ENCODE measurements at places on chromosomes 12 and 14.

- DNase-seq: no peak
Measured at GRCh38 chr12:74321381-74321780, 216.3 kb upstream of the ATXN7L3B start.

- no peak for DNase-seq
Measured at GRCh38 chr12:103956509-103957027, 9.1 kb upstream of the TDG start.

DNA sequence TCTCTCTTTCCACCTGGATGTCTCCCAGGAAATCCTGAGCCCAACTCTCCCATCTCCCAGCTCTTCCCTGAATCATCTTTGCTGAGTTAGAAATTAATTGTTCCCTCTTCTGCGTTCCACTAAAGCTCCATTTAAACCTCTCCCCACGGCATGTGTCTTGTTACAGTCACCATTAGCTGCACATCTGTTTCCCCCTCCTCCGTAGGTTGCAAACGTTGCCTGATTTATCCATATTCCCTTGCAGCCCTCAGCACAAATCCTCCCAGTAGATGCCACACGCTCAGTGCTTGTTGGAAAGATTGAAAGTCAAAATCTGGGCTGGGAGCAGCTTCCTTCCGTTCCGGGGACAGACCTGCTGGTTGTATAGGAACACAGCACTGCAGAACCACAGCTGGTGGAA is 90.4 kb downstream of the SLC24A4 start:
- no peak for DNase-seq

DNA sequence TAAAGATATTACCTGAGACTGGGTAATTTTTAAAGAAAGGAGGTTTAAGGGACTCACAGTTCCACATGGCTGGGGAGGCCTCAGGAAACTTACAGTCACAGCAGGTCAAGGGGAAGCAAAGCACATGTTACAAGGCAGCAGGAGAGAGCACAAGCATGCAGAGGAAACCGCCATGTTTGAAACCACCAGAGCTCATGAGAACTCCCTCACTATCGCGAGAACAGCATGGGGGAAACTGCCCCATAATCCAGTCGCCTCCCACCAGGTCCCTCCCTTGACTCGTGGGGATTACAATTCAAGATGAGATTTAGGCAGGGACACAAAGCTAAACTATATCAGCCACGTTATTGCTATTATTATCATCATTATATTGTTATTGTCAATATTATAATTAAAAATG is 138.7 kb downstream of the RIMBP2 start:
- DNase-seq: no peak

DNA sequence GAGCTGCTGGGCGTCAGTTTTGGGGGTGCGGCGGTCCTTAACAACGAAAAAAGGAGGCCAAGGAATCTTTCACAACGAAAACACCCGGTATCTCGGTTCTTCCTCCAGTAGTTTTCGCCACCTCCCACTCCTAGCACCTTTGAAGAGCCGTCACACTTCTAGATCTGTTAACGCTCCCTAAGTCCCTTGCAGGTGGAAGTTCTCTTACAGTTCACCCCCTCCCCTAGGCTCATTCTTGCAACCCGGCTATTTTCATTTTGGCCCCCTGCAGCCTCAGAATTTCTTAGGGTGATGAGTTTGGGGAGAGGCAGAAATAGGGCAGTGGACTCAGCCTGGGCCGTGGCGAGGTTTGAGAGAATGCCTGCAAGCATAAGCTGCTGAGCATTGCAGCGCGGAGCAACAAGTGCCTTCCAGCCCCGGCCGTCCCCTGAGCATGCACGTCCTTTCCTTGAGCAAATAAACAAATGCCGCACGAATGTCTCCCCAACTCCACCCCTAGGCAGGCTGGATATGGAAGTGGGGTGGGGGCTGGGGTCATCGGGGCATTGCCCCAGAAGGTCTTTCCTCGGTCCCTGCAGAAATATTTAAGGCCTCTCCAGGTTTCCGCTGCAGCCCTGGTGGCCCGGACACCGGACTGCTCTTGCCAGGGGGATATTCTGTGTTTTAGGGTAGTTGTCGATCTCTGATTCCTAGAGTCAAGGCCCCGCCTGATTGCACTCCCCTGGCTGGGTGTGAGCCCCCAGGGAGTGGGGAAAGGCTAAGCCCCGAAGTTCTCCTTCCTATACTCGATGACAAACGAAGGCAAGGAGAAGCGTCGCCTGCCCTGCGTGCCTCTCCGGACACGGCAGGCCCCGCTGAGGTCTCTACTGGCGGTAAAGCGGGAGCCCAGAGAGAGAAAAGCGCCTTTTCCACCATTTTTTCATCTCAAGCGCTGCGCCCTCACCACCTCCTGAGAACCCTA is 1.6 kb downstream of the RFX4 start:
- DNase-seq: no peak

DNA sequence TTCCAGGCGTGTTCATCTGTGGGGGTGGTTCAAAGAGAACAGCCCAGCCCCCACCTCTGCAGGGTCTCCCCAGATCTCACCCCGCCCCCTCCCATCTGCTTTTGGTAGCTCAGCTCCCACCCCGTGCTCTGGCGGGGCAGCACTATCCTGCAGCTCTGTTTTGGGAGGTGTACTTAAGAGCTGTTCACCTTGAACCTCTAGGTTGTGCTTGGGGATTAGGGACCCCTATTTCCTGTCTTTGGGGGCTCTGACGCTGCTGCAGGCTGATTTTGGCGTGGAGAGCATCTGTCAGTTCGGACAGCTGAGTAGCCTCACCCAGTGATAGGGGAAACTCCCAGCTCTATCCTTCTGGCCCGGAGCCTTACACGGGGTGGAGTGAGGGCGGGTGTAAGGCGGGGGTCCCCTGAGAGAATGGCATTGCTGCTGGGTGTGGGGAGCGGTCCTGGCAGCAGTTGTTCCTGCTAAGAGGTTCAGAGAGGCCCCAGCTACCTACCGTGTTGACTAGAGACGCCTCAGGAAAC is 765 bp downstream of the TMEM120B start:
- DNase-seq: no peak

DNA sequence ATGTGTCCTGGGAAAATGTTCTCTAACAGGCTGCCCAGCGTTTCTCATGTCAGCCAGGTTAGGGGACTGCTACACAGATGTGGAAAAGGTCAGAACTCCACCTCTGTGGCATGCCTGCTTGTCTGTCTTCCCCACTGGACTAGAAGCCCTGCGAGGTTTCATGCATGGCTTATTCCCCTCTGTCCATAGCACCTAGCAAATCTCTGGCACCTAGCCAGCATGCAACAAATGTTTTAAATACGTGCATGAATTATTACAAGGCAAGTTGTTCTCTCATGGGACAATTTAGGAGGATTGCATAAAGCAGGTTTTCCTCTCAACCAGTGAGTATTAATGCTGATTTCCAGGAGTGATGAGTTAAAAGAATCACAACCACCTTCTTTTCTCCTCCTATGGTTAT is 21.4 kb upstream of the KCNK13 start:
- DNase-seq: no peak

GRCh38 chr12:39722504-39722903 is 102.9 kb upstream of the ABCD2 start:
- no peak for DNase-seq

- no peak for DNase-seq
Measured at GRCh38 chr14:54446161-54446693, 5.1 kb upstream of the CNIH1 start.

GRCh38 chr12:11623382-11623781 is 26.1 kb upstream of the ETV6 start:
- DNase-seq: no peak

GRCh38 chr12:112595410-112595809 is 176.7 kb downstream of the PTPN11 start:
- DNase-seq: no peak

DNA sequence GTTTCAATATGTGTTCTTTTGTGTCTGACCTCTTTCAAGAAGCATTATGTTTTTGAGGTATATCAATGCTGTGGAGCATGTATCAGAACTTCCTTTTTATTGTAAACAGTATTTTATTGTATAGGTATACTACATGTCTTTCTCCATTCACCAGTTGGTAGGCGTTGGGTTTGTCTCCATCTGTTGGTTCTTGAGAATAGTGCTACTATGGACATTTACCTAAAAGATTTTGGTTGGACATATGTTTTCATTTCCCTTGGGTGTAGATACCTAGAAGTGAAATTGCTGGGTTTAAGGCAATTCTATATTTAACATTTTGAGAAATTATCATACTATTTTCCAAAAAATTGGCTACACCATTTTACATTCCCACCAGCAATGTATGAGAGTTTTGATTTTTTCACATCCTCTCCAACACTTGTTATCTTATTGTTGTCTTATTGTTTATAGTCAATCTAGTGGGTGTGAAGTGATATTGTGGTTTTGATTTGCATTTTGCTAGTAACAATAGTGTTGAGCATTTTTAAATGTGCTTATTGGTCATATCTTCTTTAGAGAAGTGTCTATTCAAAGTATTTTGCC is 409.2 kb downstream of the IPO8 start:
- peak; percentile 9 for DNase-seq

- no peak for DNase-seq
Measured at GRCh38 chr14:104393898-104394381, 185.6 kb upstream of the C14orf180 start.

- DNase-seq: no peak
Measured at GRCh38 chr12:2277492-2278155, 224.8 kb downstream of the CACNA1C start.

- no peak for DNase-seq
Measured at GRCh38 chr14:104557766-104558165, 21.8 kb upstream of the C14orf180 start.

DNA sequence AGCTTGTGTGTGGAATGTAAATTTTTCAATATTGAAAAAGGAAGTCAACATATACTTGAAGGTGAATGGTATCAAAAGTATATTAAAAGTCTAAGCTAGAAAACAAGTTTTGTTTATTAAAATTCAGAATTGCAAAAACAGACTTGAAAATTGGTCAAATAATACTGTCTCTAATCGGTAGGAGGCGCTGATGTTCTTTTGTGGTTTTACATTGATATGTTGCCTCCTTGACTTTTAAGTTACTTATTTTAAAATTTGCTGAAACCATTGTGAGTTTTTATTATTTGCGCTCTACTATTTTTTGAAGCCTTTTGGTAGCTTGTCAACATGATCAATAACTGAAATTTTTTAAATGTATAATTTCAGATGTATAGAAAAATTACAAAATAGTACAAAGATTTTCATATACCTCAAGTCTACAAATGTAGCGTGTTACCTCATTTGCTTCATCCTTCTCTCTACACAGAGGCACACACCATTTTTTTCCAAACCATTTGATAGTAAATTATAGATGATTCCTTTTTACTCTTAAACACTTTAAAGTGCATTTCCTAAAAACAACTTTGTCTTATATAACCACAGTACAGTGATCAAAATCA is 6.9 kb downstream of the RTRAF start:
- no peak for DNase-seq

DNA sequence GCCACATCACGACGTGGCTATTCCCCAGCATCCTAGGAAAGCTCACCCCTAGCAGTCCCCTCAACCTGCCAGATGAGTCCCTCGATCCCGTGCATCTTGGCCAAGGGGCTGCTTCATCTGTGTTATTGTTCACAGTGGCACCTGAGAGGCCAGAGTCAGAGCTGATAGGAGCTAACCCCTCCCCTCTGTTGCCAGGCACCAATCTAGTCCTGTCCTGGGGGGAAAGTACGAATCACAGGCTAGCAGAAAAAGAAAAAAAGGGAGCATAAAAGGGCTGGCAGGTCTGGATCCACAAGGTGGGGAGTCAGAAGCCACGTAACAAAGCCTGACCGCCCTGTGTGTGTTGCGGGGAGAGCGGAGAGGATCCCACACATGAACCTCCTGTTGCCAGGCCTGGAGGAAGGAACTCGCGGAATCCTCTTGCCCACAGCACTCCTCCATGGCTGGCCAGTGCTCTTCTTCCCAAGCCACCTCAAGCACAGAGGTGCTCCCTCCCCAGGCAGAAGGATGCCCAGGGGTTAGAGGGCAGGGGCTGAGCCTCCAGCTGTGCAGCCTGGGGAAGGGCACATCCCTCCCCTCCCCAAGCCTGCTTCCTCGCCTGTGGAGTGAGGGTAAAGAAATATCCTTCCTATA is 91.8 kb downstream of the ITPK1 start:
- DNase-seq: no peak

DNA sequence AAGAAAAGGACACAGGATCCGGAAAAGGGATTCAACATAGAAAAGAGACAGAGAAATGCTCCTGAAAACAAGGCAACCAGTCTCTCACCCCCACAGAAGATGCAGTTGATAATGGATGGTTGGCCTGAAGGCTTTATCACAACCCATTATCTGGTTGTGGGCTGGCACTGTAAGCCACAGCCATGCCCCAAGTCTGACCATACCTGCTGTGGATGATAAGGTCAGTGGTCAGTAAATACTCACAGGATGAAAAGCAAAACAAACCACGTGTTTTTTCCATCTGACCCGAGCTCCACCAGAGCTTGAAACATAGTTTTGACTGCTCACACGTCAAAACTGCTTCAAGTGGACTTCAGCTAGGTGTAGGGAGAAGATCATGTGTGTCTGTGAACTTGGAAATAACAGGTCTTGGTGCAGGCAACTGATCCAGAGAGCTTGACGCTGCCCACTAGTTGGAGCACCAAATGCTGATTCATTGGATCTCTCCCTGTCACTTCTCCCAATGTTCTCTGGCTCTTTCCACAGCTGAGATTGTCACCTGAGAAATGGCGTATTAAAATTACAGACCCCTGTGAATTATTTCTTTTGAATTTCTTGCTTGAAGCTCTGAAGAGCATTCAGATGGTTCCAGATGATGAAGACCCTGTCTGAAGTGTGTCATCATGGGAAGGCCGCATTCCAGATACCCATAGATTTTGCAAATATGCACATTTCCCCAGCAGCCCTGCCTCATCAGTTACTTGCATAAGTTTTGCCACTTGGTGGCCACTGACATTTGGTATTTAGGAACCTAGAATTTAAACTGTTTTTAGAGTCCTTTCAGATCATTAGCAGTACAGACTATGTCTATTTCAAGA is 8.5 kb downstream of the TMEM233 start:
- no peak for DNase-seq

DNA sequence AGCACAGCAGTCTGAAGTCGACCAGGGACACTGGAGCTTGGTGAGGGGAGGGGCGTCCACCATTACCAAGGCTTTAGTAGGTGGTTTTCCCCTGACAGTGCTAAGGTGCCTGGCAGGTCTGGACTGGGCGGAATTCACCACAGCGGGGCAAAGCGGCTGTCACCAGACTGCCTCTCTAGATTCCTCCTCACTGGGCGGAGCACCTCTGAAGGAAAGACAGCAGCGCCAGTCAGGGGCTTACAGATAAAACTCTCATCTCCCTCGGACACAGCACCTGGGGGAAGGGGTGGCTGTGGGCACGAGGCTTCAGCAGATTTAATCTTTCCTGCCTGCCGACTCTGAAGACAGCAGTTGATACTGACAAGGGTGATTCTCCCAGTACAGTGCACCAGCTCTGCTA is 39.1 kb downstream of the DDHD1 start:
- no peak for DNase-seq

GRCh38 chr12:32997471-32997870 is 100.9 kb upstream of the PKP2 start:
- DNase-seq: no peak

GRCh38 chr12:17342381-17342961 is 736.5 kb upstream of the LMO3 start:
- no peak for DNase-seq

- no peak for DNase-seq
Measured at GRCh38 chr12:21478756-21479455, 22.5 kb downstream of the RECQL start.

GRCh38 chr14:94127330-94127729 is 2.1 kb downstream of the IFI27L2 start:
- DNase-seq: no peak

- no peak for DNase-seq
Measured at GRCh38 chr14:33564774-33565630, 385.9 kb downstream of the EGLN3 start.
